AG04450 (cell line): ENCODE measurements at places on chromosomes 4 and X. TPM values are rescaled to one million over a fixed set of nuclear protein-coding genes. Genes with fewer than 3 reads are reported as not detected.

Gene SSX3
- not detected in 2 replicates for polyA plus RNA-seq

- peak; percentile 34 for DNase-seq
Measured at GRCh38 chr4:150581641-150582051, 305 bp upstream of the MAB21L2 start.

- no peak for DNase-seq
Measured at GRCh38 chr4:140112576-140112975, 41.4 kb downstream of the MAML3 start.

Gene SPANXN4
- not detected in 2 replicates for polyA plus RNA-seq

GRCh38 chr4:22719218-22719617 lies 26.5 kb downstream of the GBA3 start:
- no peak for DNase-seq

Gene SLC34A2
- not detected in 2 replicates for polyA plus RNA-seq

DNA sequence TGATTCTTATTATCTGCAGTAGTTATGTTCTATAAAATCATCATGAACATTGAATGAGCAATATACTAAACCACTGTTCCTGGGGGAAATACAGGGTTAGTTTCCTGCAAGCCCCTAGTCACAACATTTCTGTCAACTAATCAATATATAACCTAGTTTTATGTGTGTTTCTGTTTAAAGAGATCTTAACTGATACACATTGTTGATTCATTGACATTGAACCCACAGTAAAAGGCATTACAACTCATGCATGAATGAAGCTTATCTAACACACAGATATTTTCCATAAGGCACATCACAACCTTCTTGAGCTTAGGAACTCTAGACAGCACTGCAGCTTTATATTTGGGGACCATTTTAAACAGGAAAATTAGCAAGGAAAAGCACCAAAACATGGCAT lies 134.2 kb downstream of the CAMK2D start:
- DNase-seq, result no peak

GRCh38 chr4:53788621-53789020 lies 197.3 kb upstream of the LNX1 start:
- no peak for DNase-seq

DNA sequence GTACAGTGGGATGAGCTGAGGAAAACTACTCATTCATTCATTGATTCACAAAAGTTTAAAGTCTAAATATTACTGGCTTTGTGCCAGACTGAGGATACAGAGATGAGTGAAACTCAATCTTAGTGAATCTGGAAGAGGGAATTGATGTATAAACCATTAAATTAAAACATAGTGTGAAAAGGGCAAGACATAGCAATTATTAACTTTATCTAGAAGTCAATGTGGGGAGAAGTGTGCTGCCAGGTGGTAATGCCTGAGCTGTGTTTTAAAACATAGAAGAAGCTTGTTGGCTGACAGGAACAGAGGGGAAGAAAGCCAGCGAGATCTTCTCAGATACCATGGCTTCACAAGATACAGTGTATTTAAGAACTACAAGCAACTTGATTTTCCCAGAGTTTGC lies 153.4 kb downstream of the BMPR1B start:
- no peak for DNase-seq

Gene ZNF827
- 9.8 and 12.2 TPM in 2 replicates for polyA plus RNA-seq

Gene TIGD4
- polyA plus RNA-seq, result not detected in 2 replicates

DNA sequence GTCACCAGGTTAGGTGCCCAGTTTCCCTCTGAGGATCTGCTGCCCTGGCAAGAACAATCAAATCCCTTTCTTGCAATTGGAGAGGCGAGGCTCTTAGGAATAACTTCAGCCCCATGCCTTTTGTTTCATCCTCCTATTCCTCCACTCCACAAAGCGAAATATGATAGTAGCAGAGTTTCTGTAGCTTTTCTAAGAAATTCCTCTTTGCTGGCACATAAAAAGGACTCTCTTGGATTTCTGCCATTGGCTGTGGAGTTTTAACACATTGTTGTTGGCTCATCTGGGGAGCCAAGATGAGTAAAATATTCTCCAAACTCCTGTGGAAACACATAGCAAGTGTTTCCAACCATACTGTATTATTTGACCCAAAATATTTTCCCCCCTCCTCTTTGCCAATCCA lies 11.0 kb upstream of the ADGRG2 start:
- no peak for DNase-seq

Gene CCDC120
- polyA plus RNA-seq, result 0.83 and 1.0 TPM in 2 replicates

Gene FREM3
- not detected in 2 replicates for polyA plus RNA-seq

- no peak for DNase-seq
Measured at GRCh38 chrX:1928805-1929204, 313.9 kb downstream of the ASMT start.

GRCh38 chr4:79682161-79682560 lies 274.1 kb upstream of the GK2 start:
- DNase-seq, result no peak

GRCh38 chrX:88244066-88244465 lies 503.0 kb upstream of the CPXCR1 start:
- no peak for DNase-seq

DNA sequence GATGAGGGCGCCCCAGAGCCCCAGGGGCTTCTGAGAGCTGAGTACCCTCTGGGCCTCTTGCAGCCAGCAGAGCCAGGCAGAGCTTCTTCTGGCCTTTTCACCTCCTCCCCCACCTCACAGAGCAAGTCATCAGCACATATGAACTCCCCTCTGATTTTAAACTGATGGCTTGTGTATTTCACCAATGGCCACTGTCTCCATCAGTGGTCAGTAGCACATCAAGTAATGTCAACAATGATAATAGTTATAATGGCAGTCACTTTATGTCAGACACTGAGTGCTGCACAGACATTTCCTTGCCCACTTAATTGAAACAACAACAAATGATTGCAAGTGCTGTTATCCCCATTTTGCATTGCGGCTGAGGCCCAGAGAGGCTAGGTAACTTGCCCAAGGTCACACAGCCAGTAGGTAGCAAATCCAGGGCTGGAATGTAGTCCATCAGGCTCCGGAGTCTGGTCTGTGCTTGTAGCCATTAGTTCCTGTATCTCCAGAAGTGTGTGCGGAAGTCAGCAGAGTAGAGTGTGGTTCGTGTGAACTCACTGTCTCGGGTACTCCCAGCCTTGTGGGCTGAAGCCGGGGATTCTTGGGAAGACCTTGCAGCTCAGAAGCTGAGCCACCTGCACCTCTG lies 3.0 kb downstream of the ATP2B3 start:
- DNase-seq, result no peak

DNA sequence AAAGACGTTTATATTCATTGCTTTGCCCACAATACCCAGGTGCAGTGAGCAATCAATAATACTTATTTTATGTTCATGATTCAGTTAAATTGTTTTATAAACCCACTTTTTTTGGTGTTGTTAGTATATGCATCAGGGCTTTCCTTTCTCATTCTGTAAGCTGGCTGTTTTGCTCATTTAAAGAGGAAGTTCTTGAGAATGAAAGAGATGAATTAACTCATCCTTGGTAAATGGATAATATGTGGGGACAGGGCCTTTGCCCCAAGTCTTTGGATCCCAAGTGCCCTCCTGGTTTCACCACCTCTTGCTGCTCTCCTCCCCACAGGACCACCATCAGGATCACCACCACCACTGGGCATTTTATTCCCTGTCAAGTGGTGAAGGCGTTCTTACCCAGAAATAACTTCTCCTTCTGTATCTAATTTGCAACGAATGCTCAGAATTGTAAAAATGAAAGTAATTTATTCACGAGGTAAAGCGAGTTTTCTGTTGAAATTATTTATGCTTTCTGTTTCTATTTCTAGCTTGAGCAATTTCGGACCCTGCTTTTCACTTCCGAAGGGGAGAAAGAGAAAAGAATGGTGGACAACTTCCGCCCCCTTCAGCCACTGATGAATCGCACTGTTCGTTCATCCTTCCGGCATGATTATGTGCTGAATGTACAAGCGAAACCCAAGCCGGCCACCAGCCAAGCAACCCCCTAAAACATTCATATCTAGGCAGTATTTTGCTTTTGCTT lies 8.2 kb upstream of the ZRSR2 start:
- no peak for DNase-seq

Gene ZCCHC18
- 1.9 and 2.1 TPM in 2 replicates for polyA plus RNA-seq

GRCh38 chrX:51144828-51145442 lies 187.7 kb upstream of the NUDT10 start:
- no peak for DNase-seq

- DNase-seq, result no peak
Measured at GRCh38 chr4:26034849-26035248, 120.8 kb downstream of the SMIM20 start.

Gene ERCC6L
- polyA plus RNA-seq, result 1.3 and 1.7 TPM in 2 replicates

Gene RAI2
- polyA plus RNA-seq, result not detected in 2 replicates

- no peak for DNase-seq
Measured at GRCh38 chrX:16386126-16386525, 218.8 kb downstream of the MAGEB17 start.

Gene TRIM61
- 2.2 and 2.4 TPM in 2 replicates for polyA plus RNA-seq

- no peak for DNase-seq
Measured at GRCh38 chr4:181549576-181550188, 693.5 kb upstream of the TENM3 start.

- DNase-seq, result no peak
Measured at GRCh38 chr4:164251257-164251656, 502.7 kb upstream of the SMIM31 start.

Gene RRH
- polyA plus RNA-seq, result 0.07 and 0.15 TPM in 2 replicates

Gene GPC3
- polyA plus RNA-seq, result not detected in 2 replicates

- no peak for DNase-seq
Measured at GRCh38 chr4:162341533-162341932, 177.7 kb upstream of the FSTL5 start.

GRCh38 chrX:154333837-154334271 lies 38.3 kb downstream of the TKTL1 start:
- no peak for DNase-seq
